Fibroblast of upper back skin (primary cell): ENCODE measurements at places on chromosomes 2 and 18.

DNA sequence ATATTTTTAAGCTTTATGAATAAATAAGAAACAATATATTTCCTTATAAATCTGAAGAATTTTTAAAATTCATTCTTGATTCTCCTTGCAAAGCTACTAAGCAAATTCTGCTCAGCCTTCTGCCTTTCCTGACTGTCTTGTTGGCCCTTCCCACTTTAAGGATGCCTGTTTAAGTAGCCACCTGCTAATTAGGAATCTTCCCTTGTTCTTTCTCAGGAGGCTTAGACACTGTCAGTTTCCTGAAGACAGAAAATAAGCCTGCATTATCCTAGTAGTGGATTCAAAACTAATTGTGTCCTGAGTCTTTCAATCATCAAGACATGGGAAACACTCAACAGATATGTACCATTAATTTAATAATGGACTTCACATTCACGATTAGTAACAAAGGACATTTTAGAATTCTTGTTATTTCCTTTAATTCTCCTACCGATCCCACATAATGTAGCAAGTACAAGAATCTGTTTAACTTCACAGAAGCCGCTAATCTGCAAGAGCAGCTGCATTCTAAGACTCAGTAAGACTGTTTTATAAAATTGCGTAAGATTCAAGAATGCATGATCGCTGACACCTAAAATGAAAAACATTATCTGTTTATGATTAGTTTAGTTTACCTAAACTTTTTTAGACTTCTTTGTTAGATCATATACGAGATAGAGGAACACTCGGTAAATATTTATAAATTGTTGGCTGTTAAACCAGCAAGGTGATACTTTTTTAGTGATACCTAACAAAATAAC, 445.4 kb upstream of the DSEL start:
- DNase-seq = no peak

DNA sequence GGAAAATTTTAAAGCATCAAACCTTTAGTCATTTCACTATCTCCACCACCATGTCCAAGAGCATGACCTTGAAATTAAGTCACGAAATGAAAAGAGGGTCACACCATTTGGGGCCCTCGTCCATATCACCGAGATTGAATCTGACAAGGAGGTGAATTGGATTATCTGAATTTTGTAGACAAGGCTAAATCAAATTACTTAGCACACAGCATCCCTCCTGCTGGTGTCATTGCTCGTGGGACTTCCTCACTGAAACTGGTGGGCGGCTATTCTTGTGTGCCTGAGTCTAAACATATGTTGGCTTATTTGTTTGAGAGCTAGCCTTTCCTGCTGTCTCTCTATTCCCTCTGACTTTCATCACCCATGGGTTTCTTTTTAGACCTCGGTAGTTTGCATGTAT, 64.6 kb upstream of the CNGA3 start:
- no peak for DNase-seq

DNA sequence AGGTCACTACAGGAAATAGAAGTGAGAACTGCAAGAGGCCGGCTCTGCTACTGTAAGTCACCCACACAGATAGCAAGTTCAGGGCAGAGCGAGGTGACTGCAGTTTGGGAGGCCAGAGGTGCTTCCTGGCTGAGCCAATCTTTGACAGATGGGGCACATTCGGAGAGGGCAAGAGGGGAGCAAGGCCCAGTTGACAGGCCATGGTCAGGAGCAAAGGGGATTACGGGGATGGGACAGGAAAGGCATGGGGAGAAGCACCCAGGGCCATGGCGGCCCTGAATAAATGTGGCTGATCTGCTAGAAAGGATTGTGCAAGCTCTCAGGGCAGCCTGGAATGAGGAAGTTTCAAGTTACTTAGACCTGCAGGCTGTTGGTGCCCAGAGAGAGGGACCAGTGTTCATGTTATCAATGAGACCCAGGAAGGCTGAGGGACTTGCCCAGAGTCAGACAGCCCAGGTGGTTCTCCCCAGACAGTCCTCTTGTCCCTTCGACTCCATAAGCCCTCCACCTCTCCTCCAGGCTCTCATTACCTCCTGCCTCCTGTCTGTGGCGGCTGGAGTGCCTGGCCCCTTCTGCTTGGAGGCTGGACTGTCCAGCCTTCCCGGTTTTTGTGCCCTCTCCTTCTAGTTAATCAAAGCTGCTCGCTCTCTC, 123.3 kb downstream of the CTIF start:
- DNase-seq = peak; percentile 73

DNA sequence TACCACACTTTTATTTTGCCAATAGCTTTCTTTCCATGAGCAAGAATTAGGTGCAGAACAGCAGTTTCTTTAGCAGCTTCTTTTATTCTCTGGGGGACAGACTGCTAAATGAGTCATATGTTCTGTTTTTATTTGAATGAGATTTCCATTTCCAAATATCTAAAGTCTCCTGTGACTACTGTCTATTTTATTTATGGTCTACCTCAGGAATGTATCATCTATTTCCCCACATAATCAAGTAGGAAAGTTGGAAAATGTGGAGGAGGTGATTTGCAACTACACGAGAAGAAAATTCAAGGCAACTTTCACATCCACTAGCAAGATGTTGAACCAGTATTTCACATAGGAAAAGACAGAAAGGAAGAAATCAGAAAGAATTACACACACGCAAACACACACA, 139.9 kb upstream of the MEX3C start:
- DNase-seq = peak; percentile 68

GRCh38 chr2:176583607-176584006, 314.4 kb downstream of the MTX2 start:
- DNase-seq = peak; percentile 42

DNA sequence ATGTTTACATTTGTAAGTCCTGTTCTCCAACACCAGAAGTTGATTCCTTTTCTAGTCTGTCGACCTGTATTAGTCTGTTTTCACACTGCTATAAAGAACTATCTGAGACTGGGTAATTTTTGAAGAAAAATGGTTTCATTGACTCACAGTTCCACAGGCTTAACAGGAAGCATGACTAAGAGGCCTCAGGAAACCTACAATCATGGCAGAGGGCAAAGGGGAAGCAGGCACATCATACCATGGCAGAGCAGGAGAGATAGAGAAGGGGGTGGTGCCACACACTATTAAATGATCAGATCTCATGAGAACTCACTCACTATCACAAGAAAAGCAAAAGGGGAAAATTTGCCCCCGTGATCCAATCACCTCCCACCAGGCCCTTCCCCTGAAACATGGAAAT, 112.8 kb upstream of the MAP3K20 start:
- peak; percentile 45 for DNase-seq

GRCh38 chr2:164877169-164877568, 35.5 kb upstream of the COBLL1 start:
- no peak for DNase-seq

- no peak for DNase-seq
These were observed 20.2 kb upstream of the GYPC start for GRCh38 chr2:126635736-126636135.

- peak; percentile 1 for DNase-seq
These were observed 602.7 kb upstream of the ZNF804A start for GRCh38 chr2:183995632-183996031.

DNA sequence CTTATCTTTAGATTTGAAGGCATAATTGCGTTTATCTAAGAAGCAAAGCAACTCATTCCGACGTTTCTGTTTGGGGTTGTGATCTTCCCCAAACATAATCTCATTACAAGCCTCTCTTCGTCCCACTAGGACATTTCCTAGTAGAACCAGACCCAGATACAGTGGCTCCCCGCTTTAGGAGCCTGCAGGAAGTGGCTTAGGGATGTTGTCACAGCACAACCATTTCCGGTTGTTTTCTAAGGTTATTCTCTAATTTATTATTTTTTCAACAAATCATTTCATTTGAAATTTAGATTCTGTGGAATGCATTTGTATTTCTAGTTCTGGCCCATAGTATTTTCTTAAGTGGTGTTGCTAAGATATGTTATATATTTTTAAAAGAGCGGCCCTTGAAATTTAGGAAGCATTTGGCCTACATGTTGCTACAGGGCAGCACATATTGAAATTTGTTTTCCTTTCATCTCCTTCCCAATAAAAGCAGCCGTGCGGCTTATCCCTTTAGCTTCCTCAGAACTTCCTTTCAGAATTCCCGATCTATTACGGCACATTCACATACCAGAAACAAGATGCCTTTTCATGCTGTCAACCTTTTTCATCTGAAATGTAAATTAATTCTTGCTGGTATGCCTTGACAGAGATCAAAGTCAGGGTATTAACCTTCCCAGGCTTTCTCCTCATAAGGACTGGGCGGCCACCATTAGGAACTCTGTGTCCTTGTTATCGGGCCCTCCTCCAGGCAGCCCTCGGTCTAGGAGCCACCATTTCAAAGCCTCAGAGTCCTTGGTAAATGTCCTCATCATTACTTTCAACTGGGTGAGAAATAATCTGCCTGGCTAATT, 210.9 kb upstream of the SP5 start:
- peak; percentile 30 for DNase-seq

GRCh38 chr2:144517866-144518747, 1.8 kb downstream of the ZEB2 start:
- DNase-seq = peak; percentile 33

DNA sequence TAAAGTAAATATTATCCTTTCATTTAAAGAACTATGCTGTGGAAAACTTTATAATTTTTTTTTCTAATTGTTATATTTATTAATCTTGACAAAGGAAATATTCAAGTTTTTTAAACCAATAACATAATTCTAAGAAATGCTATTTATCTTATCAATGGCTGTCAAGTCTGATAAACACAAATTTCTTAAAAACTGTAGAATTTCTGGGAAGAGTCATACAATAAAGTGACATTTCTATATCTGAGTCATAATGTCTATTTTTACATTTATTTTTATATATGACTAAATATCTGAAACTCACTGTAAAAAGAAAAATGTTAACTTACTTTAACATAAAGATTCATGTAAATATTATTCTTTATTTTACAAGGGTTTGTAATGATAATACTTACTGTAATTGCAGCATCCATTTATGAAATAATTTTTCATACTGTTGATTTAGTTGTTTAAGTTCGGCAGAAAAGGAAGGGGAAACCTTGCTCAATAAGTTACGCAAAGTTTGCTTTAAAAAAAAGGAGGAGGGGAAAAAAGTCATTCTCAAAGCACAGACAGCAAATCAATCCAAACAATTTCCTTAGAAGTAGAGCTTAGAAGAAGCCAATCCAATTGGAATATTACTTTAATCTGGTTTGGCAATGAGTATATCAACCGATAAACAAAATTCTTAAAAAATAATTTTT, 32.4 kb downstream of the ORC2 start:
- no peak for DNase-seq

GRCh38 chr2:233233618-233234230, 17.7 kb upstream of the ATG16L1 start:
- DNase-seq = no peak

- peak; percentile 52 for DNase-seq
These were observed 38.9 kb downstream of the INO80C start for GRCh38 chr18:35458677-35459441.

GRCh38 chr2:17043173-17043572, 377.5 kb upstream of the CYRIA start:
- DNase-seq = peak; percentile 29

DNA sequence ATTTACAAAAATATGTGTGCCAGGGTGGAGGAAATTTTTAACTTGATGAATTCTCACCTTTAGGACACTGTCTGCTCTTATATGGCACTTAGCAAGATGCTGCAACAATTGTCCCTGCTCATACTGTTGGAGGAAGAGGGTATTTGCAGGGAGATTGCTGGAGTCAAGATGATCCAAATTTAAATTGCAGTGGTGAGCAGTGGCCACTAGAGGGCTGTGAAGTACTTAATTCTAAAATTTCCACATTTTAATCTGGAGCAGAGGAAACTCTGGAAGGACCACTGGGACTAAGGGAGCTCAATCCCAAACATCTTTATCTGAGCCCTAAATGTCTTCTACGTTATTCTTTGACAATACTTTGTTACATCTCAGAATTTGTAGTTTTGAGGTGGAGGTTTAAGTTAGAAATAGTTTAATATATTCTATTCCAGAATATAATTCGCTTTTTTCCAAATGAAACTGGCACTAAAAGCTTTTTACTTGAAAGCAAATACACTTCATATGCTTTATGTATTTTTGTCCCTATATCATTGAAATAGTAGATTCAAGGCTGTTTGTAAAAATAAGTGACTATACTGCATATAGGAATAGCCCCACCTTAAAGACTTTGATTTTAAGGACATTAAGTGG, 33.0 kb upstream of the PTH2R start:
- peak; percentile 50 for DNase-seq

GRCh38 chr18:31973929-31974546, 31.1 kb upstream of the TRAPPC8 start:
- DNase-seq = no peak

- peak; percentile 18 for DNase-seq
These were observed 244.6 kb upstream of the ACVR2A start for GRCh38 chr2:147600223-147600622.

- no peak for DNase-seq
These were observed 87.0 kb upstream of the LRP1B start for GRCh38 chr2:142217804-142218203.

GRCh38 chr18:75343389-75343788, 84.1 kb downstream of the SMIM21 start:
- no peak for DNase-seq

DNA sequence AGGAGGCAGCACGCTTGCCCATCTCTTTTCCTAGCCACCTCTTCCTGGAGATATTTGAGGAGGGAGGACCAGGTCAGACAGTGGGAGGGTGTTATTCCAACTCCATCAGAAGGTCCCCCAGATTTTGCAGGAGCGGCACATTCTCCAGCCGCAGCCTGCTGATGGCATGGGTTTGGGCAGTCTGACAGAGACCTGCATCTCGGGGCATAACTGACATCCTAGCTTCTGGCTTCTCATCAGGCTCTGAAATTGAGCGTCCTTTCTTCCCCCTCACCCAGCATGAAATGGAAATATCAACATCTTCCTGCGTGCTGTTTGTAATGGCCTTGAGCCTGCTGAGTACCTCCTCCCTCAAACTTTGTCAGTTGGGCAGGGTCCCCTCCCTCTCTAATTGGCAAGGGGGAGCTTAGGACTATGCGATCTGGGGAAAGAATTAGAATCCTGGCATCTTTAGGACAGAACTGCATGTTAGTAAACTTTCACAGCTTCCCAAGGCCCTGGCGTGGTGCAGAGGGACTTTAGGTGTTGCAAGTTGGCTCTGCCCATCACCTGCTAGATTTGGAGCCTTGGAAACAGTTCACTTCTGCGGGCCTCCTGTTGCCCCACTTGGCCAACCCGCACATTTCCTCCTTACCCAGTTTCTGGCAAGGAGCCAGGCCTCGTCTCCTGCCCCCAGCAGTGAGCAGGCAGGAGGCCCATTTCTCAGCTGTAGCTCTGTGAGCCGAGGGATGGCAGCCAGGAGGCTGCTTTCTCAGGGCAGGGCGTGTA, 2.2 kb downstream of the ITM2C start:
- peak; percentile 40 for DNase-seq

- DNase-seq = peak; percentile 39
These were observed 11.4 kb downstream of the OSGEPL1 start for GRCh38 chr2:189751080-189751658.
